ENCODE measurements at places on chromosomes 11 and 22. TPM values are rescaled to one million over a fixed set of nuclear protein-coding genes. Genes with fewer than 3 reads are reported as not detected.

The BDNF gene
- total RNA-seq = 8.1 TPM

The C1QTNF5 gene
- 90.8 TPM for total RNA-seq

The ARHGAP8 gene
- 0.41 TPM for total RNA-seq

The SLC1A2 gene
- total RNA-seq = 23.6 TPM

The PGAP2 gene
- total RNA-seq = 15.2 TPM

The DEUP1 gene
- total RNA-seq = not detected

The SAA1 gene
- not detected for total RNA-seq

The MYRF gene
- 0.18 TPM for total RNA-seq

The DEPDC7 gene
- total RNA-seq = 3.5 TPM

The PPP6R2 gene
- 38.5 TPM for total RNA-seq

The SAA4 gene
- total RNA-seq = 0.27 TPM

The OR4A15 gene
- not detected for total RNA-seq

The CHRM4 gene
- total RNA-seq = not detected

The MS4A4E gene
- total RNA-seq = not detected

The CHEK1 gene
- total RNA-seq = 8.7 TPM

The OR4D5 gene
- not detected for total RNA-seq

The GTSE1 gene
- 13.4 TPM for total RNA-seq

The CST6 gene
- total RNA-seq = not detected

The CCDC86 gene
- 12.0 TPM for total RNA-seq

The CD248 gene
- total RNA-seq = 193 TPM

The ABTB2 gene
- 1.7 TPM for total RNA-seq

The IL18 gene
- 0.81 TPM for total RNA-seq

The KCTD14 gene
- total RNA-seq = 0.45 TPM

The MOB2 gene
- total RNA-seq = 13.9 TPM
